ENCODE measurements at places on chromosomes 13 and 19.

DNA sequence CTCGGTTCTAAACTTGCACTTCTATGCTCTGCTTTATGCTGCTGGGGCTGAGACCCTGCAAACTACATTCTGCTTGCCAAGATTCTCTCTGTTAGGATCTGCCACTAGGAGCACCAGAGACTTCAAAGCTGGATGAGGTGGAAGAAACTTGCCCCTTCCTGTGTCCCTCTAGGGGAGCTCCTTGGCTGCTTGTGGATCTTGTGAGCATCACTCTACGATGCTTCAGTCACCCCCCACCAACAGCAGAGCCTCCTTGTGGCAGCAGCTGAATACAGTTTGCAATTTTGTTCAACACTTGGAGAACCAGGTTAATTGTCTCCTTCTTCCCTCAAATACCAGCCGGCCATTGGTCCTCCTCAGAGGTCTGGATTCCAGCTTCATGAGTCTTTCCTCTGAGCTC, 310.6 kb downstream of the FGF14 start:
- no peak for DNase-seq

DNA sequence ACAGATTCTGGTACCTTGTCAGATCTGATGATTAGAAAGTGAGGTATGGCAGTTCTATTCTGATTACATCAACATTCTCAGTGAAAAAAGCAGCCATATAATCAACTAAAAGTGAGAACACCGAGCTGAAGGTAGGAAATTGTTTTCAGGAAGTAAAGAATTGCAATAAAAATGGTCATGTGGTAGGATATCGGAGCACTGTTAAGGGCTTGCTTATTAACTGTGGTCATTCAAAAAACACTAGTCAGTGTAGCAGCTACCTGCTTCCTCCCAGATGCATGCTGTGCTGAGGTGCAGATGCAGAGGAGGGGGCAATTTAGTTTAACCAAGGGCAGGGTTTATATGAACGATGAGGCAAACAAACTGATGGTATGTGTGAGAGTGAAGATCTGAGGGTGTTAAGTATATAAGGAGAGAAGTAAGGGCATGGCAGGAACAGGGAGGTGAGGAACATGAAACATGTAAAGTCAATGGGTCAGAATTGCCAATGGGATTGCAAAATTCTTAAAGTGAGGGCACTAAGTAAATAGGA, 111.9 kb downstream of the DIAPH3 start:
- no peak for DNase-seq

DNA sequence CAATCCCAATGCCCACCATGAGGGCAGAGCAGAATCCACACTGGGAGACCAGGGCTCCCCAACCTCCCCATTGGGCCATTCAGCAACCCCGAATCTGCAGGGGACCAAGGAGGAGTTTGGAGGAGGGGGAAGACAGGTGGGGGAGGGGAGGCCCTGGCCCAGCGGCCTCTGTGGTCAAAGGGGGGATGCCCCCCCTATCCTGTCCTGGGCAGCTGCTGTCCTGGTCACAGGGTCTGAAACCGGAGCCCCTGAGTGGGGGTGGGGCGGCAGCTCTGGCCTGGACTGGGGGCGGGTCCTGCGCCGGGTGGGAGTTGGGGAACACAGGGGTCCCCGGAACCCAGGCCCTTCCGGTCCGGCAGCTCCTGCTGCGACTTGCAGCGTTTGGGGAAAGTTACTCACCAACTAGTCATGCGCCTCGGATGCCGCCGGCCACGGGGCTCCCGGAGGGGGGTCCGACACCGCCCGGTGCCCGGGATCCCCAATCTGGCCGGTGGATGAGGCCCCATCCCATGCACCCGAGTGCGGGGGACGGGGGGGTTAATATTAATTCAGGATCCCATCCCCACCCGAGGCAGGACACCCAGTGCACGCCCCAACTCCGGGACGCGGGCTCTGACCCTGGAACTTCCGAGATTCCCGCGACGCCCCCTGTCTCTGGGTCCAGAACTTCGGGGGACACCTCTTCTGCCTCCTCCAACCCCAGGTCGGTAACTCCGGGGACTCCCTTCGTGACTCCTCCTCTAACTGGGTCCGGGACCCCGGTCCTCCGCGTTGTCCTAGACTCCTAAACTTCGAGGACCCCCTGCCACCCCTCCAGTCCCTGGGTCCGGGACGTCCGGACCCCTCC, 872 bp downstream of the HOMER3 start:
- no peak for DNase-seq

- no peak for DNase-seq
Measured at GRCh38 chr19:19628501-19629134, 598 bp upstream of the LPAR2 start.

DNA sequence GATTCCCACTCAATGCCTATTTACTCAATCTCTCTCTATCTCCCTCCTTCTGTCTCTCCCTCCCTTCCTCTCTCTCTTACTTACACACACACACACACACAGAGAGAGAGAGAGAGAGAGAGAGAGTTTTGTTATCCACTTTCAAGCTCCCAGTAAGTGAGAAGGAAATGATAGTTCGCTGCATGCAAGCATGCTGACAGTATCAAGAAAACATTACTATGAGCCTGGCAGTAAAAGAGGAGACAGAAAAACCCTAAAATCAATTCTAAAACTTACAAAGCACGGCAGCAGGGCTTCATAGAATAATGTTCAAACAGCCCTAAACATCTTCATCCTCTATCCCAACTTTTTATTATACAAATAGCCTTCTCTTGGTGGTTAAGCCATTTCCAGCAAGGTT, 171.9 kb downstream of the FOXO1 start:
- DNase-seq: no peak

DNA sequence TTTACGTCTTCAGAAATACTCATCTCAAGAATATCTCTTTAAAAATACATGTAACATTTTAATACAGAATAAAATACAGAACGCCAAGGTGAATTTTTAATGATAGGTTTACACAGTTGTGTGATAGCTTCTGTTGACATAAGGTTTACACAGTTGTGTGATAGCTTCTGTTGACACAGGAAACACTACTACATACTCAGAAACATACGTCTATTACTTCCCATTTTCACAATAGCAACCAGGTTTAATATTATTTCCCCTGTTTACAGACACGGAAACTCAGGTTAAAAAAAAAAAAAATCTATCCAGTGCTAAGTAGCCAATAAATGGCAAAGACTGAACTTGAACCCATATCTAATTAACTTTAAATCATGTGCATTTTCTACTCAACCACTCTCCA, 571.2 kb downstream of the LIG4 start:
- DNase-seq: no peak

DNA sequence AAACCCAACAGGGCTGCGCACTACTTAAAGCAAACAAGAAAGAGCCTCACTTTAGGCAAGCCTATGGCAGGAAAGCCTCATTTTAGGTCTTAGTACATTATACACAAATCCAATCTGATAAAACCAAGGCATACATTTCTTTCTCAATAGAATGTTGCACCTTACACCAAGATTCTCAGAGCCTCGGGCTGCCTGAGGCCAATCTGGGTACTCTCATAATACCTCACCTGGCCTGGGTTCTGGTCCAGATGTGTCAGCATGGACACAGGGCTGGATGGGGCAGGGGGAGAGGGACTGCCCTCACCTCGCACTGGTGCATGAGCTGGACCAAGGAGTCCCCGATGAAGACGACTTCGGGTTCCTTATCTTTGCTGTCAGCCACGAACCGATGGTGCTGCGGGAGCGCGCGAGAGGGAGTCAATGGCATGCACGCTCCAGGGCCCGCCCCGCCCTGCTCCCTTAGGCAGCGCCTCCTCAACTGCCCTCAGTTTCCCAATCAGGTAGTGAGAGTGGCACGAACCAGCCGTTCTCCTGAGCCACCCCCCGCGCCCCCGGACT, at the start of gene PRR19:
Gene PRR19 (plus strand): TSS at position 487 of the 558 bp plus-strand sequence. CDS start 7,453 bp downstream, outside the sequence.
- no peak for DNase-seq

DNA sequence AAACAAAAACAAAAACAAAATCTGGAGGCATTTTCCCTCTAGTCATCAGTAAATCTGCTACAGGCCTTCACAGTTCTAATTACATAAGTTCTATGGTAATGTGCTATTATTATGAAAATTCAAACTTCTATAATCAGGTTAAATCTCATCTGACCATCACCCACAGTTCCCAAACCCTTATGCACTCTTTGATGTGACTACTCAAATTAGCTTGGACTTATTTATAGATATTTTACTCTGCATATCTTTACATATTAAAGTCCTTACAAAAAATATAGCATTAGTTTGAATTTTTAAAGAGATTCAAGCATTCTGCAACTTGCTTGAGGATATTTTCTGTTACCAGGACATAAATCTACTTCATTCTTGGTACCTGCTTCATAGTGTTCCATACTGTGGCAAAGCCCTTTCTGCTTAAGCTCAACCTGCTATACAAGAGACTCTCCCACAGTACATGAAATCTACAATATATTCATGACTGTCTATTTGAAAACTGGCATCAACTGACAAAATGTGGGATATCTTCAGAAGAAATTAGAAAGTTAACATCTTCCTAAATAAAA, 22.9 kb downstream of the SMAD9 start:
- DNase-seq: no peak

DNA sequence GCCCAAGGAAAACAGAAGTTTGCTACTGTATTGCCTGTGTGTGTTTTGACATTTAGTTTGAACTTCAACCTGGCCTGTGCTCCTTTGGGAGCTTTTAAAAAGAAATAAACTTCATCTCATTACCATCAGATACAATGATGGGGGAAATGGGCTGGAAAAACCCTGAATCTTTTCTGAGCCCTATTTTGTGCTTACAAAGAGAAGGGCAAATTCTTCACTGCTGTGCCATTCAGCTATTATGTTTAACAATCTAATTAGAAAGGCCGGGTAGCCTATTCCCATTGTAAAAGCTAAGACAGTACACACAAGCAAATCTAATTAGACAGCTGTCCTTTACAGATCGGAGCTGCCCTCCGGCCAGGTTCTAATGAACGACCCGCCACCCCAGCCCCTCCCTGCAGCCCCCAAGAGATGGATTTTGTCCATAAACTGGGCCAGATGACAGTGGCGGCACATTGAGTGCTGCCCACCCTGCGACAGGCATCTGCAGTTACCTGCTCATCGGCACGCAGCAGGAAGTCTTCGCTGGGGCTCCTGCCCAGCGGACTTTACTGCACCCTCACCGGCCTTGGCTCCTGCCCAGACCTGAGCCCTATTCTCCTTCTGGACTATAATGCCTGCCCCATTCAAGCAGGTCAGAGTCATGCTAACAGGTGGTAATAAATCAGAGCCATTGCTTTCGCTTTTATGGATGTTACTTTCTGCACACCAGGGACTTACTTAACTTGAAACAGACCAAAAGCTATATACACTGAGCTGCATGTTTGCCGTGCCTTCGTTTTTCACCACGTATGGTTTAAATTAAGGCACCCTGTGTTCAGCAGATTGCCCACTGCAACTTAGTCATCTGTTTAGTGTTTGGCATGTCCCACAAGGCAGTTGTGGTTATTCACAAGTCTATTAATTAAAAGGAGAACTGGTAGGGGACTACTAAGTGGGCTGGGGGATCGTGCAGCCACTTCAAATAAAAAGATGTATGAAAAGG, 549.6 kb downstream of the FGF9 start:
- DNase-seq: no peak

DNA sequence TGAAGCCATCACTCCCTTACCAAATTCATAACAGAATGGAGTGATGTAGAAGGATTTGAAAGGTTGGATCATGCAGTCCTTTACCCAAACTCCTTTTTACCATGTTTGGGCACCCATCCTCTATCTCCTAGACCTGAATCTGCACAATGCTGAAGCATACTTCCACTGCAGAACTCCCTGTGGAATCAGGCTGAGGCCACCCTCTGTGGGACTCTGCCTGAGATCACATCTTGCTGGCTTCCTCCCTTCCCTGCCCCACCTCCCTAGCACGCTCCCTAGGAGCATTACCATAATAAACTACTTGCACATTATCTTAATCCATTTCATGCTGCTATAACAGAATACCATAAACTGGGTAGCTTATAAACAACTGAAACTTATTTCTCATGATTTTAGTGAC, 68.4 kb upstream of the VSTM2B start:
- no peak for DNase-seq

GRCh38 chr13:44819772-44820171, 169.5 kb downstream of the NUFIP1 start:
- no peak for DNase-seq
